NCI-H2081 (cell line): ENCODE measurements at places on chromosomes 3 and 15.

GRCh38 chr15:69666441-69666882, 213.8 kb downstream of the RPLP1 start:
- DNase-seq, result no peak

- no peak for DNase-seq
These were observed 1.3 kb downstream of the ALPK3 start for GRCh38 chr15:84818261-84819131.

- DNase-seq, result no peak
These were observed 357.4 kb downstream of the TBL1XR1 start for GRCh38 chr3:176839901-176840300.

DNA sequence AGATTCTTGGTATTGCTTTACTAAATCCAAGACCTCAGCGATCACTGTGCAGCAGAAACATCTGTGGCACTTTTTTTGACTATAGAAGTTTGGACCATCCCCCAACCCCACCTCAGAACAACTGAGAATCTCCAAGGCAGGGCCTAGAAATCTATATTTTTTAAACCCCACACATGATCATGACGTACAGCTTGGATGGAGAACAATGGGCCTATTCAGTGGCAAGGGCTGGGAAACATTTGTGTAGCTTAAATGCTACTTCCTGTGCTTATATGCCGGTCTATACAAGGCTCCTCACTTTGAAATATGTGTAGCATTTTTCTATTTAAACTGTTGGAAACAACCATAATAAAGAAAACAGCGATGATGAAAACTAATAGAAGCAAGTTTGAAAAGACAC, 55.1 kb upstream of the SPRED1 start:
- no peak for DNase-seq

DNA sequence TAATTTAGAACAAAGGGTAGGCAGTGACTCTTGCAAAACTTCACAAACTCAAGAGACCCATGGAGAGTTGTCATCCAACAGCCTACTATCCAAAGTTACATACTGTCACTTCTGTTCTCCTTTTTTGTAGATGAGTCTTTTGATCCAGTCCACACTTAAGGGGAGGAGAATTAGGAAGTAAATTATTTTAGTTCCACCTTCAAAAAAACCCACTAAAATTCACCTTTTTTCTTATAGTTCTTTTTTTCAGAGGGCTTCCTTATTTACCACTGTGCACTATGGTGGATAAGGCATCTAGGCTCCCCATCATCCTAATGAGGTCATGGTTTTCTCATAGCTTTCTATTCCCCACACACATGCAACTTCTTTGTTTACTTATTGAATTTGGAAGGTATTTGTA, 8.6 kb upstream of the TCAIM start:
- DNase-seq, result no peak

GRCh38 chr15:84749111-84749991, 959 bp downstream of the ZNF592 start:
- no peak for DNase-seq

DNA sequence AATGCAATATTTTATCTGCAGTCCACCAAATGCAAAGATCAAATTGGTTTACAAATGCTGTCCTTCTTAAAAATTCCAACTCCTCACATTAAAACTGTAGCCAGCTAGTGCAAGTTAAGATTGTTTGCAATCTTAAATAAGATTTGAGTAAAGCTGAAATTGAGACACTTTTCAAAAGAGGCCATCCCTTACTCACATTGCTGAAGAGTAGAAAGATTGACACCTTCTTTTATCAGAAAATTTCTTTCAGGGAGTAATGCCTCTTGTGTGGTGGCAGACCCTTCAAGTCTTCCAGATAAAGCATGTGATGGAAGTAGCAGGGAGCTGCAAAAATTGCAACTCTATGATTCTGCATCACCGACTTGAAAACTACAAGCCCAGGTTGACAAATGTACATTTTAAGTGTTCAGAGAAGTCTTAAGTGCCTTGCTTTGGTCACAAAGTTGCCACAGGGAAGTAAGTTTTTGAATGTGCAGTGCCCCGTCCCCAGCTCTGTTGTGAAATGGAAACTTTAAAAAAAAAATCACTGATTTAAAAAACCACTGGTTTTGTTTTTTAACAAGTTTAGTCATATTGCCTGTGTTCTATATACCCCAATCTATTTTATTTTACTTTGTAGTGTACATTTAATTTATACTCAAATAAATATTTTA, 12.6 kb downstream of the CD86 start:
- no peak for DNase-seq

DNA sequence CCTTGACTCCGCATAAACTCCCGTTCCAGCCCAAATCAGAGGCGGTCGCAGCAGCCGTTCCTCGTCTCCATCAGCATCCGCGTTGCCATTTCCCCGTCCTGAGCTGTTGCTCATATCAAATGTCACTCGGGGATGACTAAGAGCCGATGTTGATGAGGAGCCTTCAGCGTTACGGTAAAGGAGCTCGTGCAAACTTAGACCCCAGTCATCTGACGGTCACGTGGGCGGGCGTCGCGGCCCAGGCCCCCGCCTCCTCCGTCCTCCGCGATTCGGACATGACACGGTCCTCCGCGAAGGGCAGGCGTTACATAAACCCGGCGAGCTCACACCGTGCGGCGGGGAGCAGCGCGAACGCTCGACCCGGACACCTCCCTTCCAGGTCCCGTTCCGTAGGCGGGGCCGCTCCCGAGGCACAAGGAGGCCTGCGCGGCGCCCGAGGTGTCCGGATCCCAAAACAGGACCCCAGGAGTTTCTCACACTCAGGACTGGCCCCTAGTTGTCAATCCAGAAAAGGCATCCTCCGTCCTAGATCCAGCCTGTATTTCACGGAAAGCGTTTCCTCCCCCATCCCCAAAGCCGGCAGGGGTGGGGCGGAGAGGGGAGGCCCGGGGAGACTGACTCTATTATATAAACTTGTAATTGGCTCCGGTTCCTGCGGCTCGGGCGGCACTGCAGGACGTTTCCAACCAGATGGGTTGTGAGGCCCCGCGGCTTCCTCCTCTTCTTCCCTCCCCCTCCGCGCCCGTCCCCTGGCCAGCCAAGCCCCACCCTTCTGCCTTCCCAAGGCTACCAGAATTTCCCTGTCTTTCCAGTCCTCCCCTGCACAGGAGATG, 100.0 kb upstream of the IGF1R start:
- DNase-seq, result peak; percentile 19

GRCh38 chr15:36177590-36178302, 401.7 kb upstream of the CDIN1 start:
- peak; percentile 99 for DNase-seq

GRCh38 chr15:101036189-101036588, 117.0 kb downstream of the LRRK1 start:
- DNase-seq, result no peak

GRCh38 chr3:111936967-111937366, 41.9 kb upstream of the ABHD10 start:
- DNase-seq, result no peak

- no peak for DNase-seq
These were observed 471 bp upstream of the KBTBD8 start for GRCh38 chr3:66997560-66998112.

DNA sequence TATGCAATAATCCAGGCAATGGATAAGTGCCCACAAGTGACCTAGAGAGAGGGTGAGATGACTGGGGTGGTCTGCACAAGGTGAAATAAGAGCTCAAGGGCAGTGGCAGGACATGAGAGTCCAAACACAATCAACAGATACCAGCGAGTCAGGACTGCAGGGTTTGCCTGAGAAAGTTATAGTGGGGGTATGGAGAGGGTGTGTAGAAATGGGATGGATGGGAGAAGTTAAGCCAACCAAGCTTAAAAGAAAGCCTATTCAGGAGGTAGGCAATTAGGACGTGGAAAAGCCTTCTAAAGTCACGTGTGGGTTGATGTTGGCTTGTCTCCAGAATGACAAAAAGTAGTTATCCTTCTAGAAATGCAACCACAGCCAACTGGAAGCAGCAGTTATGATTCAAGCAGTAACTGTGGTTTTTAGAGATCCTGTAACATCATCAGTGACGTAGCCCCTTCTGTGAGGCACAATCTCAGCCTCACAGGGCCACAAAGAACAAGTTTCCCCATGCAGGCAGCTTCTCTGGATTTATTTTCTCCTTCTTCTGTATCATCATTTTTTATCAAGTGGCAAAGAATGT, 56.1 kb downstream of the FAM174B start:
- no peak for DNase-seq

DNA sequence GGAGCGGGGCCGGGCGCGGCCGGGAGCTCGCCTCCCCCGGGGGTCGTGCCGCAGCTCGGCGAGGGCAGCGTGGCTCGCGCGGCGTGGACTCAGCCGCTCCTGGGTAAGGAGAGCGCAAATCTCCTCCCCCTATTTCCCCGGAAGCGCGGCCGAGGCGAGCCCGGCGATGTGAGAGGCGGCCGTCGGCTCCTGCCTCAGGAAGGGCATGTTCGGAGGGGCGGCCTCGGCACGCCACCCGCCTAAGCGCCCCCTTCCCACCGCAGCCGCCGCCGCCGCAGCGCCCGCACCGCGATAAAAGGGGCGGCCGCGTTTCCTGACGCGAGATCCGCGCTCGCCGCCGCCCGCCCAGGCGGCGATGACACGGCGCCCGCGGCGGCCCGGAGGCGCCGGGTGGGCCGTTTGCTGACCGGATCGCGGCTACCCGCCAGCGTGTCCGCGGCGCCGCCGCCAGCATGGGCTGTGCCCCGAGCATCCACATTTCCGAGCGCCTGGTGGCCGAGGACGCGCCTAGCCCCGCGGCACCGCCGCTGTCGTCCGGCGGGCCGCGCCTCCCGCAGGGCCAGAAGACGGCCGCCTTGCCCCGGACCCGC, at the start of gene PDE8A:
PDE8A (plus strand) TSS at position 146 of the 590 bp plus-strand sequence; CDS start at position 453, 307 bp downstream.
- DNase-seq, result peak; percentile 22

GRCh38 chr3:16302082-16302631, 37.1 kb downstream of the OXNAD1 start:
- DNase-seq, result no peak

DNA sequence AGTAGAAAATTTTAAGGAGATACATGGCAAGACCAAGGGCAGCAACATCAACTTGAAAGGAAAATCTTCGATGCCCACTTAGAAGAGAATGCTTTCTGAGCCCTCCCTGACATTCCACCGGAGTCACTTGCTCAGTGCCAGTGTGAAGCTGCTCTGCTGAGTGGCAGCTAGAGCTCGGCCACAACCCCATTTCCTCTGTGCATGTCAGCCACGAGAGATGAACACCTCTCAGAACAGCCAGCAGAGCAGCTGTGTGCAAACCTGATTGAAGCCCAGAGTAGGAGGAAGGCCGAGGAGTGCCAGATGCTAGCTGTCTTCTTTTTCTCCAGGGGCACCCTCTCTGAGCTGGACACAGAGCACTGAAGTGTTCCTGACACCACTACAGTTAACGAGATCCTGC, 12.2 kb downstream of the TARS3 start:
- DNase-seq, result no peak

DNA sequence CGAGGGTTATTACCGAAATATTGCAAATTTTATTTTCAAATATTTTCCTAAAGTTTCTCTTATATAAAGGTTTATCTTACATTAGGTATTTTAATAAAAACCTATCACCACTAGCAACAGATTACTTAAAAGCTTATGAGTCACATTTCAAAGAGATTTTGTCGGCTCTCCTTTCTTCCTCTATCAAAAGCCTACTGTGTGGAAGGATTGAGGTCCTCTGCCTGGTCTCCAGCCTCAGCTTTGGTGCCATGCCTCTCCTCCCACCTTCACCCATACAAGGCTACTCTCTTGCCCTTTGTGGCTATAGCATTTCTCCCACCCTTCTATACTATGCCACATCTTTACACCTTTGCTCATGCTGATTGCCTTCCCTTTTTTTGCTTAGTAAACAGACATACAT, 199.3 kb downstream of the TNIK start:
- DNase-seq, result no peak

DNA sequence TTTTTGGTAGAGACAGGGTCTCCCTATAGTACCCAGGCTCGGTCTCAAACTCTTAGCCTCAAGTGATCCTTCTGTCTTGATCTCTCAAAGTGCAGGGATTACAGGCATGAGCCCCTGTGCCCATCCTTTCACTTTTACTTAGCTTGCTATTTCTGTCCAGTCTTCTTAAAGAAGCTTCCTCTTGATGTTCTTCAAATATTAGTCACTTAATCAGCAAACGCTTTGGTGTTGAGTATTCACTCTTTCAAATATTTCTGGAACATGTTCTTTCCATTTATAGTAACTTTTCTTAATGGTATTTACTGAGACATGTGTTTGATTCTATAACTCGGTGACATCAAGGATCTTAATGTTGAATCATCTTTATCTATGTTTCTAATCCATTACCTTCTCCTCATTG, 122.1 kb downstream of the CNTN6 start:
- DNase-seq, result no peak

GRCh38 chr3:151307583-151308488, 8.8 kb downstream of the GPR87 start:
- DNase-seq, result no peak

- peak; percentile 76 for DNase-seq
These were observed 551 bp downstream of the DNAJC13 start for GRCh38 chr3:132417695-132418411.

- no peak for DNase-seq
These were observed 33.2 kb downstream of the NR2F2 start for GRCh38 chr15:96363707-96364106.

GRCh38 chr3:188303823-188304222, 149.9 kb downstream of the LPP start:
- DNase-seq, result peak; percentile 73

DNA sequence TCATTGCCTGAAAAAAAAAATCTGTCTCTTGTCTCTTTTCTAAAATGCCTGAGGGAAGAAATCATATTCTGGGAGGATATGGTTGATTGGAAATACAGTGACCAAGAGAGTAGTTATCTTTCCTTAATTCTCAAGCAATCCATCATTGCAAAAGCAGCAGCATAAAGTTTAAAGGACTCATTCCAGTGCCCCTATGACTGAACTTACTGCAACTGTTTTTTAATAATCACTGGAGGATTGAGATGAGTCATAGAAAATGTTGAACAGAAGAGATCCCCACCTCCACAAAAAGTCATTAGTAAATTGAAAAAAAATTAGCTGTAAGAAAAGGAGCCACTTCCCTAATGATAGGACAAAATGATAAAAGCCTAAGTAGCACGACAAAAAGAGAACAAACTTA, 121.5 kb downstream of the SLC9A9 start:
- no peak for DNase-seq
